ENCODE measurements at places on chromosomes 5 and 9. TPM values are rescaled to one million over a fixed set of nuclear protein-coding genes. Genes with fewer than 3 reads are reported as not detected.
A peak's percentile ranks its signal among the peaks of the same experiment; 100 is the strongest.

STXBP1 gene
- total RNA-seq, result 50.2 TPM

GNA14 gene
- total RNA-seq, result 0.53 TPM

GPR151 gene
- not detected for total RNA-seq

CWC27 gene
- 19.4 TPM for total RNA-seq

PDE6A gene
- 0.23 TPM for total RNA-seq

DOCK2 gene
- 1.6 TPM for total RNA-seq

CREBRF gene
- 32.3 TPM for total RNA-seq

CTNND2 gene
- total RNA-seq, result 30.4 TPM

CTSL gene
- 143 TPM for total RNA-seq

N4BP3 gene
- 2.8 TPM for total RNA-seq

TGFBR1 gene
- 11.3 TPM for total RNA-seq

- DNase-seq, result no peak
Measured at GRCh38 chr9:5783982-5784381, 48.9 kb downstream of the ERMP1 start.

GRCh38 chr5:60026161-60026560 lies 132.6 kb upstream of the PDE4D start:
- no peak for DNase-seq

DNA sequence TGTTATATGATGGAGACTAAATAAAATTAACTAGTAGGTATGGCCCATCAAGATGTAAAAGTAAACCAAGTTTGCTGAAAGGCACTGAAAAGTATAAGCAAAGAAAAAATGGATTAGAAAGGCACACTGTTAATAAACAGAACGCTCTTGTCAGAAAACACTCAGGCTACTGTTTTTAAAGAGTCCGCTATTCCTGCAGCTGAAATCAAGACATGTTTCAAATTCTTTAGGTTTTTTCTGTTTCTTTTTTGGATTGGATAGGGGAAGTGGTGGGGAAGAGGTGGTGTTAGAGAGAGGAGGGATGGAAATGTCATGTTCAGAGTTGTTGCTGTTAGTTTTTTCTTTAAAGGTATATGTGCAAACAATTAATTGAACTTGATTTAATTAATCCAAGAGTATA lies 17.5 kb downstream of the OSTF1 start:
- DNase-seq, result no peak

DNA sequence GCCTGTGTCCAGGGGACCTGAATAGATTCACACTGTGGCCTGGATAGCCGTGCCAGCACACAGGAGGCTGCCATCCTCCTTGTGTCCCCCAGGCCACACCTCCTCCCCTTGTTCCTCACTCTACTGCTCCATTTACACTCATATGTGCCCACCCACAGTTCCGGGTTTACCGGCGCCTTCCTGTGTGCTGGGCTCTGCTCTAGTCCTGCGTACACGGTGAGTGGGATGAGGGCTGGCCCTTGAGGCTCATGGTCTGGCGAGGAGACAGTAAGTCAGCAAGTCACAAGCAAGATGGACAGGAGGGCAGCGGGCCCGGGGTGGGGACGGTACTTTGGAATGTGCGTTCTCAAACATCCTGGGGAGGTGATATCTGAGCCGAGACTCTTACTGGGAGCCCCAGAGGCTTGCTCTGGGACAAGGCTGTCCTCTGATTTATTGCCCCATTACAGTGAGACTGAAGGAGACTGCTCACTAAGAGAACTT lies 32.4 kb upstream of the NXNL2 start:
- DNase-seq, result no peak

DNA sequence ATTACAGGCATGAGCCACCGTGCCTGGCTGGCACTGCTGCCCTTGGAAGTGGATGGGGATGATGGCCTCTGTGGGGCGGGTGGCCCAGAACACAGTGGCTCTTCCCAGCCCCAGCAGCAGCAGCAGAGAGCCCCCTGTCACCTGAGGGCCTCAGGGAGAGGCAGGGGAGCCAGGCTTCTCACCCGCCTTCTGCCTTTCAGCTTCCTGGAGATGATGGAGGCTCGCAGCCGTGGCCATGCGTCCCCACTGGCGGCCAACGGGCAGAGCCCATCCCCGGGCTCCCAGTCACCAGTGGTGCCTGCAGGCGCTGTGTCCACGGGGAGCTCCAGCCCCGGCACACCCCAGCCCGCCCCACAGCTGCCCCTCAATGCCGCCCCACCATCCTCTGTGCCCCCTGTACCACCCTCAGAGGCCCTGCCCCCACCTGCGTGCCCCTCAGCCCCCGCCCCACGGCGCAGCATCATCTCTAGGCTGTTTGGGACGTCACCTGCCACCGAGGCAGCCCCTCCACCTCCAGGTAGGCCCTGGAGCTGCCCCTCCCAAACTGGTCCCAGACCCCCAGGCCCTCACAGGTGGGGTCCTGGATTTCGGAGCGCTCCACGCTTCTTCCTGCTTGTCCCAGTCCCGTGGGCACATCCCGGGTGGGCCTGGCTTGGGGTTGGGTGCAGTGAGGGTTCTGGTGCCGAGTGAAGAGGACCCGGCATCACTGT lies 5.0 kb upstream of the AJM1 start:
- DNase-seq, result no peak

DNA sequence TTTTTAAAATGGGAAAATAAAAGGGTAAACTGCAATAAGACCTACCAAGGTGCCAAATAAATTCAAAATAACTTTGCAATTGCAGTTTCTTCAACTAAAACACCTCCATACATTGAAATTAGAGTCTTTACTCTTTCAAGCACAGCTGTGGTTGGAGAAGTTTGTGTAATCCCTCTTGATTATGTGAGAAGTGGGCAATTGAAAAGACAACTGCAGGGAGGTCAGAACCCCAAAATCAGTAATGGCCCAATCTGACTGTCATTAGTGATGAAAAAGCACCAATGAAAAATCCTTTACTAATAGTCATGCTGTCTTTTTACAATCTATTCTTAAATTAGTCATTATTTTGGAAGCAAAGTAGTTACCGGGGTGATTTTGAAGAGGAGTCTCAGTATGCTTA lies 116.7 kb upstream of the RGMB start:
- DNase-seq, result no peak

DNA sequence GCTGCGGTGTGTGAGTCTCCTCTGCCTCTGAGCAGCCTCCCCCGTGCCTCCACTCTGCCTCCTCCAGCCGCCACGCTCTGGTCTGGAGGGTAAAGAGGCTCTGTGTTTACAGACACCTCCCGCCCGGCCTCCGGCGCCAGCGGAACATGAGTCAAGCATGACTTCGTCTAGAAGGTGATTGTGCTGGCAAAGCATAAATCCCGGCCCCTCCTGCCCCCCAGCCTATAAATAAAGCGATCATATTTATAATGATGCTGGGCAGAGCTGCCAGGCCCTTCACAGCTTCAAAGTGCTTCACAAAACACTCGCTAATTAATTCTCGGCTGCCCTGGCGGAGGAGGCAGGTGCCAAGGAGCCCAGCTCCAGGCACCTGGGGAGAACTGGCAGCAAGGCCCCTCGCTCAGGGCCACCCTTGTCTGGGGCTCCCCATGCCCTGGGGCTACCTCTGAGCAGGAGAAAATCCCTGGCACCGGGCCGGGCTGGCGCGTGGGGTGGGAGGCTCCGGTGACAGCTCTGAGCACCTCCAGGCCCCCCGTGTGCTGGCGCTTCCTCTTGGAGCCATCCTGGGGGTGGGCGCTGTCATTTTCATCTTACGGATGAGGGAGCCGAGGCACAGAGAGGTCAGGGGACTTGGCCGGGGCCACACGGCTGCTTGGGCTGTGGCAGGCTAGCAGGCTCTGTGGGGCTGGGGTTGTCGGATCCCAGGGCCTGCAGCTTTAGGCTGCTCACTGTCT lies 87.8 kb downstream of the RXRA start:
- peak; percentile 85 for DNase-seq

DNA sequence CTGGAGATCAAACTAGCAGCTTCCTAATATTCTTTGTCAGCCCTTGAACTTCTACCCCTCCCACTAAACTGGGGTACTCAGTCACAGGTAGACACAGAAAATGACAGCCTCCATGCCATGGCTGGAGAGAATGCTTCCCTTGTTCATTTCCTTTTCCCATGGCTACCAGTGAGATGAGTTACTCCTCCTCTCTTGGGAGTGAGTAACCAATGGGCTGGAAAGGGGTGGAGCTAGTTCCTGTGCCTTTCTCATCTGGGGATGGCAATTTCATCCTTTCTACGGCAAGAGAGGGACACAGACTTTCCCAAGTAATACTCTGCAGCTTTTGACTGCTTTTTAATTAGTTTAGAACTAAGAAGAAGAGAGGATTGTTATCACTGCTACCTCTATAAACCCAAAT lies 1045.6 kb upstream of the WWC1 start:
- DNase-seq, result no peak

DNA sequence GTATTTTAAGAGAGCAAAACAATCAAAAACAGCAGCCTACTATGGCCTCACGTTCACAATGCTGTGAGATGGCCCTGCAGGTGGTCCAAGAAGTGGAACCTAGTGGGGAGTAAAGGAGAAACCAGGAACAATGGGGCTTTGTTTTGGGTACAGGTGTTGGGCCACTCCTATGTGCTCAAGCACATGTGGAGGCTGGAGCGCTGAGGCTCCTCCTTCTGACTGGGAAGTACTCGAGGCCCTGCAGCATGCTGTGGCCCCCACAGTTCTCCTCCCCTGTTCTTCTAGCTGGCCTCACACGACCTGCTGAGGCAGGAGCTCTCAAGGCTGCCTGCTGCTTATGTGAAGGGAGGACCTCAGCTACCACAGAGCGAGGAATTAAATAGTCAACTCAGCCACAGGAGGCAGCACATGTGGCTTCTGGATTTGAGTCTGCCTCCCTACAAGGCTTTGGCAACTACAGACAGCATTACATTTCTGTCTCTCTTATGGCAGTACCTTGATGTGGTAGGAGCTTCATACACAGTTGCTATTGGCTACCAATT lies 482.3 kb downstream of the SPOCK1 start:
- no peak for DNase-seq

- no peak for DNase-seq
Measured at GRCh38 chr9:106032978-106033377, 338.6 kb downstream of the TMEM38B start.

- no peak for DNase-seq
Measured at GRCh38 chr5:176799488-176799887, 10.9 kb upstream of the UNC5A start.

GRCh38 chr9:83304686-83305085 lies 233.5 kb downstream of the FRMD3 start:
- DNase-seq, result peak; percentile 93

- no peak for DNase-seq
Measured at GRCh38 chr9:124251204-124251603, 6.5 kb upstream of the NEK6 start.

DNA sequence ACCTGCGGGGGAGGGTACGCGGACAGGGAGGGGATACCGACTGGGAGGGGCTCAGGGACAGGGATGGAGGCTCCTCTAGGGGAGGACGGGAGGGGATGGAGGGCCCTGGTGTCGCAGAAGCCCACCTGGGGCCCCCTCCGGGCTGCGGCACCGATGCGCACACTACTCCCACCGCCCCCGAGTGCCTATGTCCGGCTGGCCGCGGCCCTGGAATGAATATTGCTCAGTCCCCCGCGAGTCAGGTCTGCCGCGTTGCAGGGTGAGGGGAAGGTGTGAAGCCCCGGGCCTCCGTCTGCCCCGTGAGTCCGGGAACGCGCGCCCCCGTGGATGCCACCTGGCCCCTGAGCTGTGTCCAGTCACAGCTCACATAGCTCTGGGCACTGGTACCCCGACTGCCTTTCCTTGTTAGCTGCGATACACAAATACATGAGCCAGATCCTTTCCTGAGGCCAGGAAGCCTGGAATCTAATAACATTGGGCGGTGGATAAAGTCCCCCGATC lies 44.5 kb upstream of the PRSS3 start:
- DNase-seq, result no peak

- DNase-seq, result no peak
Measured at GRCh38 chr5:108735790-108736189, 11.9 kb upstream of the FER start.

GRCh38 chr9:38107405-38107804 lies 38.4 kb upstream of the SHB start:
- no peak for DNase-seq

- DNase-seq, result no peak
Measured at GRCh38 chr9:14508884-14509283, 184.3 kb downstream of the ZDHHC21 start.

DNA sequence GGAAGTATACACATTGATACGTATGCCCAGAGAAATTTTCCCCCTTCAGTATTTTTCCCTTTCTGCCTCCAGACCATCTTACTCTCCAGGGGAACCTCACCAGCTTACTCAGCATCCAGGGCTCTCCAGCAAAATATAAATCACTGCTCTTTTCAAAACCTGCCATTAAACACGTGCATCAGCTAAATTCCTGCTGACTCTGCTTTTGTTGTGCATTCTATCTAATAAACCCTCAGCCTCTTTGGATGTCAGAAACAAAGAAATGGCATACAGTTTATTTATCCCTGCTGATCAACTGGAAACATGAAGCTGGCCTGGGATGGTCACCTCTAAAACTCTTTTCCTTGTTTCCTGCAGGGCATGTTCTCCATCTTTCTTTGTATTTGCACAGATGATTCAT lies 126.8 kb downstream of the TRPM3 start:
- DNase-seq, result no peak

Measured in heart left ventricle (tissue), 16 donors.